ENCODE measurements at places on chromosomes 6 and 20.
A peak's percentile ranks its signal among the peaks of the same experiment; 100 is the strongest.

DNA sequence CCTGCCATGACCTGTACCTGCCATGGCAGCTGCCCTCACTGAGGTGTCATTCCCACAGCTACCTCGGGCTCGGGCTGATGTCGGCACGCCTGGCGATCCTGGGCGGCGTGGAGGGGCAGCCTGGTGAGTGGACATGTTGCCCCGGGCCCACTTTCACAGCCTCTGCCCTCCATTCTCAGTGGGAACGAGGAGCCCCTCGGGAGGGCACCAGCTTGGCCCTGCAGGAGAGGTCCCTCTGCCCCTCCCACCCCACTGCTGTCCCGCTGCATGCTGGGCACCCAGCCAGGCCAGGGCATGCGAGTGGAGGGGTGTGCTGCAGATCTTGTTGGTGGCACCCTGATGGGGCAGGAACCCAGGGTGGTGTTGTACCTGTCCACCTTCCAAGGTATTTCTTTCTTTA, 23.0 kb downstream of the ENTPD6 start:
- no peak for DNase-seq
- no peak overlapping the region for H3K4me3 ChIP-seq
- no peaks in the 10 kb centered on the region for H3K27me3 ChIP-seq
- H3K4me1 ChIP-seq: no peaks in the 10 kb centered on the region

GRCh38 chr20:44720621-44720996, 5.4 kb downstream of the CCN5 start:
- H3K27me3 ChIP-seq: no peaks in the 10 kb centered on the region
- H3K27ac ChIP-seq: no peak overlapping the region
- no peak overlapping the region for H3K4me3 ChIP-seq
- no peaks in the 10 kb centered on the region for H3K4me1 ChIP-seq
- no peak for DNase-seq

- DNase-seq: no peak
- H3K4me3 ChIP-seq: no peak overlapping the region
- no peaks in the 10 kb centered on the region for H3K36me3 ChIP-seq
Measured at GRCh38 chr20:34300809-34301586, 2.2 kb downstream of the AHCY start.

GRCh38 chr6:46940433-46941226, 18.9 kb upstream of the ADGRF5 start:
- no peak for DNase-seq
- no peaks in the 10 kb centered on the region for H3K4me1 ChIP-seq
- H3K4me3 ChIP-seq: no peak overlapping the region
- no peaks in the 10 kb centered on the region for H3K27me3 ChIP-seq
- H3K27ac ChIP-seq: no peak overlapping the region
- no peaks in the 10 kb centered on the region for H3K36me3 ChIP-seq

- H3K36me3 ChIP-seq: no peaks in the 10 kb centered on the region
- no peaks in the 10 kb centered on the region for H3K27me3 ChIP-seq
- DNase-seq: no peak
- H3K4me1 ChIP-seq: no peaks in the 10 kb centered on the region
Measured at GRCh38 chr6:18613319-18613925, 226.3 kb downstream of the RNF144B start.

GRCh38 chr6:138752017-138752416, 21.6 kb upstream of the CCDC28A start:
- no peaks in the 10 kb centered on the region for H3K27me3 ChIP-seq
- no peak overlapping the region for H3K4me3 ChIP-seq
- no peaks in the 10 kb centered on the region for H3K36me3 ChIP-seq
- no peak for DNase-seq

- DNase-seq: peak; percentile 3
- peaks cover 5% of the 10 kb centered on the region for H3K36me3 ChIP-seq
- H3K27ac ChIP-seq: no peak overlapping the region
- H3K4me1 ChIP-seq: no peaks in the 10 kb centered on the region
Measured at GRCh38 chr6:107318100-107318736, 141.1 kb downstream of the PDSS2 start.

DNA sequence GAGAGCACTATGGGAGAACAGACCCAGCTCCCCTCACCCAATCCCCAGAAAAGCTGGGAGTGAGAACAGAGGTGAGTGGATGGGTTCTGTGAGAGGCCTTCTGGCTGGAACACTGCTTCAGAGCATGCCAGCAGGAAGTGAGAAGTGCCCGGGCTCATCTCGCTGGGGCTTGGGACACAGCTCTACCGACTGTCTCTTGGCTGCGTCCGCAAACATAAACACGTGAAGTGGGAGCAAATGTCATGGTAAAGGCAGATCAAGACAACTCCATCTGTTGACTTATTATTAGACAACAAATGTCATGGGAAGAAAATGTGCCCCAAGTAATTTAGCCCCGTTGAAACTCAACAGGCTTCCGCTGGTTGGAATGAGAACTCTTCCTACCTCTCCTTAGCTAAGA, 25.9 kb downstream of the GNAS-AS1 start:
- no peak overlapping the region for H3K4me3 ChIP-seq
- H3K4me1 ChIP-seq: no peaks in the 10 kb centered on the region
- DNase-seq: no peak
- no peak overlapping the region for H3K27ac ChIP-seq

GRCh38 chr20:50172347-50173013, 18.1 kb upstream of the CEBPB start:
- H3K4me3 ChIP-seq: no peak overlapping the region
- H3K27me3 ChIP-seq: no peaks in the 10 kb centered on the region
- H3K36me3 ChIP-seq: no peaks in the 10 kb centered on the region
- no peak for DNase-seq

GRCh38 chr6:2940010-2940850, 31.1 kb downstream of the SERPINB6 start:
- H3K36me3 ChIP-seq: no peaks in the 10 kb centered on the region
- H3K27me3 ChIP-seq: no peaks in the 10 kb centered on the region
- peak overlapping the region; percentile 61 for H3K4me3 ChIP-seq
- peak overlapping the region; percentile 76 for H3K27ac ChIP-seq
- peaks cover 73% of the 10 kb centered on the region for H3K4me1 ChIP-seq
- DNase-seq: peak; percentile 81

- no peak for DNase-seq
- no peak overlapping the region for H3K4me3 ChIP-seq
- H3K27ac ChIP-seq: no peak overlapping the region
- no peaks in the 10 kb centered on the region for H3K36me3 ChIP-seq
Measured at GRCh38 chr6:63802606-63803206, 167.1 kb downstream of the PHF3 start.

DNA sequence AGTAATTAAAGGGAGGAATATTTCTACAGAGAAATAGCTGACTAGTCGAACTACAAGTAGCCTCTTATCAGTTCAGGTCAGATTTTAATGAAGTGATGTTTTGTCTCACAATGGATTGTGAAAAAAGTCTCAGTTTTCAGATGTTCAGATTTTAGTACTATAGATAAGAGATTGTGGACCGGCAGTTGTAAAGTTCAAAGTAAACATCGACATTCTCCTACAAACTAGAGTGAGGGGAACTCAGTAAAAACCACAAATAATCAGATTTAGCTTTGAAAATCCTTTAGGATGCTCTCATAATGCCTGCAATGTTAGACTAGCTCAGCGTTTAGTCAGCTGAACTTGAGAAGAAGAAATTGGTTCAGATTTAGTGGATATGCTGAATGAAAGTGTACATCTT, 39.9 kb downstream of the RCAN2 start:
- DNase-seq: no peak
- H3K27me3 ChIP-seq: no peaks in the 10 kb centered on the region
- H3K4me1 ChIP-seq: no peaks in the 10 kb centered on the region
- H3K4me3 ChIP-seq: no peak overlapping the region

DNA sequence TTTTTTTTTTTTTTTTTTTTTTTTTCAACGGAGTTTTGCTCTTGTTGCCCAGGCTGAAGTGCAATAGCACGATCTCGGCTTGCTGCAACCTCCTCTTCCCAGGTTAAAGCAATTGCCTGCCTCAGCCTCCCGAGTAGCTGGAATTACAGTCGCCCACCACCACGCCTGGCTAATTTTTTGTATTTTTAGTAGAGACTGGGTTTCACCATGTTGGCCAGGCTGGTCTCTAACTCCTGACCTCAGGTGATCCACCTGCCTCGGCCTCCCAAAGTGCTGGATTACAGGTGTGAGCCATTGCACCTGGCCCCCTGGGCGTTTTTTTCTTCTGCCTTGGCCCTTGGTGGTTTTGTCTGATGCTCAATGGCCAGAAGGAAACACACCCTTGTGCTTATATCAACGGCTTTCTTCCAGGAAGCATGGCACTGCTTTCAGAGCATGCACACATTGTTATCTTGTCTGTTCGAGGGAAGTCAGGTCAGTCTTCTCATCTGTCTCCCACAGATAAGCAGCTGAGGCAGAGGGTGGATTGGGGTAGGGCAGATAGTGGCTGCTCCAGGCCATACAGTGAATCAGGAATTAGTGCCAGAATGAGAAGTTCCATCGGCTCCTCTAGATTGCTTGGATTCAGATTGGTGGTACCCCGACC, 203.1 kb downstream of the TSHZ2 start:
- peaks cover 6% of the 10 kb centered on the region for H3K27me3 ChIP-seq
- no peak overlapping the region for H3K27ac ChIP-seq
- no peaks in the 10 kb centered on the region for H3K4me1 ChIP-seq
- no peak overlapping the region for H3K4me3 ChIP-seq
- DNase-seq: no peak

GRCh38 chr6:117591405-117591804, 10.9 kb downstream of the GOPC start:
- H3K4me1 ChIP-seq: no peaks in the 10 kb centered on the region
- peaks cover 7% of the 10 kb centered on the region for H3K36me3 ChIP-seq
- H3K4me3 ChIP-seq: no peak overlapping the region
- no peak overlapping the region for H3K27ac ChIP-seq
- no peaks in the 10 kb centered on the region for H3K27me3 ChIP-seq
- no peak for DNase-seq

GRCh38 chr6:25902071-25902470, 28.0 kb upstream of the SLC17A3 start:
- H3K4me1 ChIP-seq: no peaks in the 10 kb centered on the region
- H3K4me3 ChIP-seq: no peak overlapping the region
- H3K27ac ChIP-seq: no peak overlapping the region
- H3K27me3 ChIP-seq: no peaks in the 10 kb centered on the region
- DNase-seq: no peak
- H3K36me3 ChIP-seq: no peaks in the 10 kb centered on the region

DNA sequence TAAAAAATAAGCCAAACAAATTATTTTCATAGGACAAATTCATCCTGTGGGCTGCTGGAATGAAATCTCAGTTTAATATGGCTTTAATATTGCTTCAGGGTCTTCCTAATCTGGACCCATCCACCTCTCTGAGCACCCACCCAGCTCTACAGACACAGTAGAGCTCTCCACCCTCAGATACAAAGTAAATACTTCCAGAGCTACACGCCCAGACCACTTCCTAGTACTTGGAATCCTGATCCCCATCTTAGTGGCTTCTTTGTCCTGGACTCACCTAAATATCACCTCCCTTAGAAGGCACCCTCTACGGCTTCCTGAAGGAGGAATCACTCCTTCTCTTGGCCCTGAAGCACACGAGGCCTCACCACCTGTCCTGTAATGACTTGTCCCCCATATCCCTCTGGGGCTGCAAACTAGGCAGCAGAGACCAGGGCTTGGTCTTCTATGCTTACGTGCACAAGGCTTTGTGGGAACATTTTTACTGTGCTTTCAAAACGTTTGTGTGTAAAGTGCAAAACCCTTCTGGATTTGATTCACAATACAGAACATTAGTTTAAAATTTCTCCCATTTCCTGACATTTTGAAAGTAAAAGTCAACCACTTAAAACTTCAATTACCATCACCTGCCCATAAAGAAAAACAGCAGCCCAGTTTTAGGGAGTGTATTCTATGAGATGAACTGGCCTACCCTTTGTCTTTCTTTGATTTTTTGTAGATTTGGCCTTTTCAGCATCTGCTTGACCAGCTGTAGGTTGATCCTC, 2.4 kb downstream of the CTCFL start:
- no peak for DNase-seq
- H3K36me3 ChIP-seq: no peaks in the 10 kb centered on the region
- no peak overlapping the region for H3K27ac ChIP-seq
- no peak overlapping the region for H3K4me3 ChIP-seq
- H3K27me3 ChIP-seq: no peaks in the 10 kb centered on the region
- H3K4me1 ChIP-seq: no peaks in the 10 kb centered on the region

- no peaks in the 10 kb centered on the region for H3K4me1 ChIP-seq
- no peaks in the 10 kb centered on the region for H3K36me3 ChIP-seq
- no peak overlapping the region for H3K4me3 ChIP-seq
- H3K27ac ChIP-seq: no peak overlapping the region
- H3K27me3 ChIP-seq: peaks cover 25% of the 10 kb centered on the region
- DNase-seq: no peak
Measured at GRCh38 chr6:3193102-3193849, 34.2 kb downstream of the TUBB2B start.

- H3K27me3 ChIP-seq: peaks cover 18% of the 10 kb centered on the region
- no peak overlapping the region for H3K27ac ChIP-seq
- H3K4me1 ChIP-seq: no peaks in the 10 kb centered on the region
- no peak for DNase-seq
- no peaks in the 10 kb centered on the region for H3K36me3 ChIP-seq
- H3K4me3 ChIP-seq: no peak overlapping the region
Measured at GRCh38 chr20:49399329-49399728, 83.1 kb downstream of the KCNB1 start.

DNA sequence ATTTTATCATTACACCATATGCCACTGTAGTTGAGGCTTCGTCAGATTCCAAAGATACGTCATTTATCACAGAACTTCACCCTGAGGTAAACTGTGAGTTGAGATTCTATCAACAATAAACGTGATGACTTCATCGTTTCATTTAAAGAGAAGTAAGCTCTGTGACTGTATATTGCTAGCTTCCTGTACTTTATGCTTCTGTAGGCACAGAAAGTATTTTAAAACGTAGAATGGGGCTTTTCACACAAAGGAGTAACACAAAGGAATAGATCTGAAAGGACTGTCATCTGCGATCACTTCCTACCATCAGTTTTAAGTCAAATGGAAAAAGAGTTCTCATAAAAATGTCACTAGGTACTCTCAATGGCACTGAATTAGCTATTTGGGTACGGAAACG, 234.4 kb upstream of the MCHR2 start:
- DNase-seq: no peak

DNA sequence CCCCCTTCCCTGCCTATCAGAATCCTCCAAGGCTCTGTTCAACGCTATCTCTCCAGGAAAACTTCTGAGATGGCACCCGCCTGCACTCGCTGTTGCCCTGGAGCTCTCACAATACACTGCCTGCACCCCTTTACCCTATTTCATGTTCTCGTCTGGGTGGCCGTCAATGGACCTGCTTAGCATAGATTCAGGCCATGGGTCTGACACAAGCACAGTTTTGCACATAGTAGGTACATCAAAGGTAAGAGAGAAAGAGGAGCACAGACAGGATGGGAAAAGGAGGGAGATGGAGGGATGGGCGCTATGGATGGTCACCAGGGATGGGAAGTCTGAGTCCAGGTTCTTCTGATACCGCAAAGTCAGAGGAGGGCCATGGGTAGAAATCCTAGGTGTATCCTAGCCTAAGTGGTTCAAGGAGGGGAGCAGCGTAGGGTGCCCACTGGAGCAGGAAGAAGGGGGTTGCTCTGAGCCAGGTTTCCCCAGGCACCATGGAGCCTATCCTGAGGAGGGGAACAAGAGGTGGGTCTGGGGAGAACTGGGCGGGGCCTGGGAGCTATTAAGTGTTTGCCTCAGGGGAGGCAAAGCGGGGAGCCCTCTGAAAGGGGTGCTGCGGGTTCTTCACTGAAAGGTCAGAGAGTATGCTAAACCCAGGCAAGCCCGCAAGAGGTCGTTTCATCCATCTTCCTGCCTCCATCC, 89.3 kb downstream of the MRPL14 start:
- H3K36me3 ChIP-seq: no peaks in the 10 kb centered on the region
- H3K4me1 ChIP-seq: no peaks in the 10 kb centered on the region
- peaks cover 17% of the 10 kb centered on the region for H3K27me3 ChIP-seq

Data from T-cell (primary cell).